Jurkat, Clone E6-1 (cell line): ENCODE measurements at places on chromosomes 3 and 15.

- DNase-seq: no peak
These were observed 209.4 kb downstream of the DIPK2A start for GRCh38 chr3:144181062-144181461.

DNA sequence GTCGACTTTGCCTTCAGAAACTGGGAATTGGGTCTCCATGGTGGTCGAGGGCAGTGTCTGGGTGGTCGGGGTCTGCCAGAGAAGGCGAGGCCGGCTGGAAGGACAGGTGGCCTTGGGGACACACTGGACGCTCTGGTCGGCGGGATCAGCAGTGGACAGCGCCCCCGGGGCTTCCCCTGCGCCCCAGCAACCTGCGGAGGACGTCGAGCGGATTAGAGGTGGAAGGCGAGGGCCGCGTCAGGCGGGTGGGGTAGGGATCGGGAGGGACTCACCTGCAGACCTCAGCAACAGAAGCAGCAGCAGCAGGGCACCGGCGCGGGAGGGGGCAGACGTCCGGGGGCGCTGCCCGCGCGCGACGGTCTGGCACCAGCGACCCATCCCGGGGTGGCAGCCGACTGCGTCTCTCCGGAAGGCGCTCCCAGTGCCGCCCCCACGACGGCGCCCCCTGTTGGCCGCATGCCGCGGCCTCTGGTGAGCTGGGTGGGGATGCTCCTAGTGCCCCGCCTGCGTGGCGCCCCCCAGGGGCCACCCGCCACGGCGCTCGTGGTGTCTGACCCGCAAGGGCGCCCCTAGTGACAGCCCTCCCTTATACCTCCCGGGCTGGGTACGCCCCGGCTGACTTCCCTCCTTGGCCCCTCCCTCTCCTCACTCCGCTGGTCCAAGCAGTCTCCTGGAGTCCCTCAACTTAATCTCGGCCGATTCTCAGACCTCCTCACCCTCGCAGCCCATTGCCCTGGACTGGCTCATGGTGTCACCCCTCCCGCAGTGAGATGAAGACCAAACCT, at the start of gene PRSS50:
PRSS50 (minus strand) TSS at position 423 of the 785 bp plus-strand sequence; CDS start at position 378, 45 bp downstream.
- DNase-seq: no peak

GRCh38 chr3:71694358-71694999, 30.7 kb downstream of the EIF4E3 start:
- DNase-seq: no peak

DNA sequence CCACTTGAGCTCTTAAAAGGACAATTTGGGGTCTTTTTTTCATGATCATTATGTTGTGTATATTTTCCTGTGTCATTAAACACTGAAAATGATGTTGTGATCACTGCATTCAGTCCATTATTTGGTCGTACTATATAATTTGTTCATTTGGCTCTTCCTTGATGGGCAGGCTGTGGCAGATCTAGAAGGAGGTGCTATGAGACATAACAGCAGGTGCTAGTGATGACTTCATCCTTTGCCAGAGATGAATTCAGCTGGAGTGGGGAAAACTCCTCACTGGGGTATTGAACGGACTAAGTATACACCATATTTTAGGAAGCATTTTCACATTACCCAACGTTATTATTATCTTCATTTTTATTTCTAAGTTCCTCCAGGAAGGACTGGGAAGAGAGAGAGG, 12.0 kb downstream of the CMTM7 start:
- DNase-seq: no peak

DNA sequence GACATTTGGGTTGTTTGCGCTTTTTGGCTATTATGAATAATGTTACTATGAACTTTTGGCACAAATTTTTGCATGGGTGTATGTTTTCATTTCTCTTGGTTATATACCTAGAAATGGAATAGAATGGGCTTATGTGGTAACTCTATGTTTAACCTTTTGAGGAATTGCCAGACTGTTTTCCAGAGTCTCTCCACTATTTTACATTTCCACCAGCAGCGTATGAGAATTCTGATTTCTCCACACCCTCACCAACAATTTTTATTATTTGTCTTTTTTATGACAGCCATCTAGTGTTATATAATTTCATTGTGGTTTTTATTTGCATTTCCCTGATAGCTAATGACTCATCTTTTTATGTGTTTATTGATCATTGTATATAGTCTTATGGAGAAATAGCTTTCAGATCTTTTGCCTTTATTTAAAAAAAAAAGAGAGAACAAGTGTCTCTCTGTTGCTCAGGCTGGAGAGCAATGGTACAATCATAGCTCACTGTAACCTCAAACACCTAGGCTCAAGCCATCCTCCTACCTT, 247.2 kb downstream of the OPA1 start:
- no peak for DNase-seq

DNA sequence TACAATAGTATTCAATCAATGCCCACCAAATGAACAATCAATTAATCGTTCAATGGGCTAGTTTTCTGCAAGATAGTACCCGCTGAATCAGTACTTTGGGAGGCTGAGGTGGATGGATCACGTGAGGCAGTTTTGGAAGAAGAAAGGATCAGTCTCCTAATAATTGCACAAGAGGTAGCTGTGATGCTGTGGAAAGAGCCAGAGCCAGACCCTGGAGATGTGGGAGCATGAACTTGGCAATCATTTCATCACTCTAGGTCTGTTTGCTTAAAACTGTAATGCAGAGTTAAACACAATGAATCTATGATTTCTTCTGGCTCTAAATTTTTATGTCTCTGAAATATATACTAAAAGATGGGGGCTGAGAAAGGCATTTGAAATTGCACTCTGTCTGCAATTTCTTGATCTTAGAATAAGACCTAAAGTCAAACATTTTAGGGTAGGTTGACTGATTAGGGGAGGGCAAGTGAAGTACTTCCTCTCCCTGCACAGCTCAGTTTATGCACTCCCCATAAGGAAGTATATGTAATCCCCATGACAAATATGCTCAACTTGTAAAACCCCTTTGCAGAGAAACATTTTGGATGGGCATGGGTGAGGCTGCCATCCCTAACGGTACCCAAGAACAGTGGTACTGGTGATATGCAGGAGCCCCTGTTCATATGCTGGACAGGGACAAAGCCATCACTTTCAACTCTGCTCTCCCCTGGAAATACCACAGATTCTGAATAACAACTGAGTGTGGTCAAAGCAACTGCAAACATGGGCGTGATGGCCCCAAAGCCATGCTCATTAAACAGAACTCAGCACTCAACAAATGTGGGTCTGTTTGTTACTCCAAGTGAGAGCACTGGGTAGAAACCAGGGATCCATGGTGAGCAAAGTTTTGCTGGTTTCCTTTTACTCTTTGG, 28.6 kb upstream of the SPATA12 start:
- DNase-seq: no peak

GRCh38 chr3:38687321-38687720, 37.8 kb upstream of the SCN5A start:
- no peak for DNase-seq
